ENCODE measurements at places on chromosomes 4 and X. TPM values are rescaled to one million over a fixed set of nuclear protein-coding genes. Genes with fewer than 3 reads are reported as not detected.
A peak's percentile ranks its signal among the peaks of the same experiment; 100 is the strongest.

DNA sequence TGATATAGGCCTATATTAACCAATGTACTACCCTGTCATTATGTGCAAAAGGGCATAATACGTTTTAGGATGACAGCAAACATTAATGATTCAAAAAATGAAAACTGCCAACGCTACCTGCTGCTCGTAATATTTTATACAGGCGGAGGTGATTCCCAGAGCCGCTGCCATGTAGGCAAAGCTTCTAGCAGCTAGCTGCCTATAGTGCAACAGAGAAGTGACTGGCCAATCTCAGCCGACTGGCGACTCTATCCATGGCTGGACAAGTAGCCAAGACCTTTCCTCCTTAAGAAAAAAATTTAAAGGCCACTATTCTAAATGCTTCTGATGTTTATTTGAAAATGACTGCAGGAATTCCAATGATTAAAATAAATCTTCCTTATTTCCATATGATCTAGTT is 1.9 kb downstream of the PPARGC1A start:
- no peak for DNase-seq
- no peak overlapping the region for H3K4me3 ChIP-seq

Gene CBR4
- total RNA-seq, result 32.4 TPM

DNA sequence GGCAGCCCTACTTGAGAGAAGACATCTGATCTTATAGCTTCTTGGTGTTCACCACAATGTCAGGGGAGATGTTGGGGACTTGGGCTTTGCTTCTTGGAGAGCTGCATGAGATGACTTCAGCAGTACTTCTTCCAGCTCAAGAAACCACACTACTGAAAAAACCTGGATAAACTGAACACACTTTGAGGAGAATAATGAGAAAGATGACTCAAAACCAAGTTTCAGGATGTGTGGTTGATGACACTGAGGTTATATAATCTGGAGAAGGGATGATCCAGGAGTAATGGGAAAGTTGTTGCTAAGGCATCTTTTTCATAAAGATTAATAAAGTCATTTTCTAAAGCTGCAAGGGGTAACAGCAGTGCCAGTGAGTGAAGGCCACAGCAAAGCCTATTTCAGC is 58.4 kb upstream of the PNPLA4 start:
- no peaks in the 10 kb centered on the region for H3K27me3 ChIP-seq
- H3K4me1 ChIP-seq, result no peaks in the 10 kb centered on the region
- DNase-seq, result no peak

GRCh38 chr4:54539500-54540029 is 118.2 kb upstream of the KIT start:
- no peak overlapping the region for H3K27ac ChIP-seq
- H3K36me3 ChIP-seq, result peaks cover 4% of the 10 kb centered on the region
- no peaks in the 10 kb centered on the region for H3K4me1 ChIP-seq
- DNase-seq, result peak; percentile 83

GRCh38 chr4:48340276-48340964 is 909 bp upstream of the SLAIN2 start:
- DNase-seq, result no peak
- H3K4me1 ChIP-seq, result no peaks in the 10 kb centered on the region
- peak overlapping the region; percentile 91 for H3K4me3 ChIP-seq
- H3K36me3 ChIP-seq, result no peaks in the 10 kb centered on the region

DNA sequence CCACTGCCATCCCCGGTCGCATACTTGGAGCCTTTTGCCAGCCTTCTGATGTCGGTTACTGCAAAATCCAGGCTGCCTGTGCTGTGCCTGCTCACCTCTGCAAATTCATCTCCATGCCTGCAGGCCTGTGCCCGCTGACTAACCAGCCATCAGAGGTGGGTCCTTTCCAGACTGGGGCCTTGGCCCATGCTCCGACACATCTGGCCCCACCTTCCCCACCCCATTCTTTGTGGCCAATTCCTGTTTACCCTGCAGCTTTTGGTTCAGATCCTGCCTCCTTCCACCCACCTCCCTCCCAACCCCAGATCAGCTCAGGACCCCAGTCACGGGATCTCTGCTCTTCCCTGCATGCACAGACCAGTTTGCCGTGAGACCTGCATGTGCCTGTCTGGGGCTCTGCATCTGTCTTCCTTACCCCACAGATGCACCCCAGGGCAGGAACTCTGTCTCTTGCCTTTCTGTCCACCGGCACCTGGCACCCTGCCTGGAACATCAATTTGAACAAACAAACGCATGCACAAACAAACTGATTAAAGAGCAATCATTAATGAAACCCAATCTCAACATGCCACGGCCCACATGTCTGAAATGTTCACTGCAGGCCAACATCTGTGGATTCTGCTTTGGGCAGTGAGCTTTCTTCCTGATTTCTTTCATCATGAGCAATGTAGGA is 112.8 kb upstream of the PSAPL1 start:
- H3K36me3 ChIP-seq, result peaks cover under 1% of the 10 kb centered on the region
- H3K27me3 ChIP-seq, result no peaks in the 10 kb centered on the region
- no peak overlapping the region for H3K4me3 ChIP-seq
- no peak for DNase-seq
- no peaks in the 10 kb centered on the region for H3K4me1 ChIP-seq

DNA sequence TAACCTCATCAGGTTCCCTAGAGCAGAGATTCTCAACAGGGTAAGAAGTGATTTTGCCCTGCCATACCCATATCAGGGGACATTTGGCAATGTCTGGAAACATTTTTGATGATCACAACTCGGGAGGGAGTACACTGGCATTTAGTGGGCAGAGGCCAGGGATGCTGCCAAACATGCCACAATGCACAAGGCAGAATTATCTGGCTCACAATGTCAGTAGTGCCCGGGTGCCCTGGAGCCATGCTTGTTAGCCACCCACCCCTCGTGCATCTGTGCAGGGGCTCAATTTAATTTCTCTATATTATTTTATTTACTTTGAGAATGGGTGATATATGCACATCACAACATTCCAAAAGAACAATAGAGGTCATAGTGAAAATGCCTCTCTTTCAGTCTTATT is 82.0 kb upstream of the DHX15 start:
- H3K27me3 ChIP-seq, result no peaks in the 10 kb centered on the region
- no peak for DNase-seq
- peaks cover 8% of the 10 kb centered on the region for H3K4me1 ChIP-seq
- no peak overlapping the region for H3K27ac ChIP-seq
- H3K36me3 ChIP-seq, result peaks cover 18% of the 10 kb centered on the region

Gene KIF4A
- 41.8 TPM for total RNA-seq

DNA sequence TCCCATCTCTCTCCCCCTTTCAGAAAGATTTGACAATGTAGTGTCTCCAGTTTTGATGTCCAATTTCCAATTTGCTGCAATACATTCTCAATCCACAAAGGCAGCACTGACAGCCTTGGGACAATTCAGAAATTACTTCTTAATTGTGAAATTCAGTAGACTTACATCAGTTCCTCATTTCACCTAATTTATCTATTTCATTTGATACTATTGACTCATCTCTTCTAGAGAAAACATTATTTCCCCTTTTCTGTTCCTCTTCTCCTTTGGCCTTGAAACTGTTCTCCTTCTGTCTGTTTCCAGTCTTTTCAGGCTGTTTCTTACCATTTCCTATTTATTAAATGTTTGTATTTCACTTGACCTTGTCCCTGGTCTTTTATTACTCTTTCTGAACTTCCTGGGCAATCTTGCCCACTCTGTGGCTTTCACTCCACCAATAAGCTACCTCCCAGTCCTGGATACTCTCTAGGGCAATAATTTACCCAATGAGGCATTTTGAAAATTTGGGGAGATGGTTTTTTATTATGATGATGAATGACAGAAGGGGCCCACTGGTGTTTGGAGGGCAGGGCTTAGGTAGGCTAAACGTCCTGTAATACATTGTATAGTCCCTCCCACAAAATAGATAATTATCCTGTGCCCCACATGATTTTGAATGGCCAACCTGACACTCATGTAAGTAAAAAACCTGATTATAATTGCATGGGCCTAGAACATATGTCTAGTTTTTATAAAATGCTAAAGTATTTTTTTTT is 498.0 kb upstream of the BOD1L1 start:
- DNase-seq, result no peak
- H3K4me1 ChIP-seq, result no peaks in the 10 kb centered on the region
- no peak overlapping the region for H3K4me3 ChIP-seq
- H3K27me3 ChIP-seq, result no peaks in the 10 kb centered on the region
- no peaks in the 10 kb centered on the region for H3K36me3 ChIP-seq

- no peaks in the 10 kb centered on the region for H3K4me1 ChIP-seq
- H3K4me3 ChIP-seq, result no peak overlapping the region
- no peaks in the 10 kb centered on the region for H3K36me3 ChIP-seq
Measured at GRCh38 chr4:66972087-66972486, 573.2 kb downstream of the CENPC start.

DNA sequence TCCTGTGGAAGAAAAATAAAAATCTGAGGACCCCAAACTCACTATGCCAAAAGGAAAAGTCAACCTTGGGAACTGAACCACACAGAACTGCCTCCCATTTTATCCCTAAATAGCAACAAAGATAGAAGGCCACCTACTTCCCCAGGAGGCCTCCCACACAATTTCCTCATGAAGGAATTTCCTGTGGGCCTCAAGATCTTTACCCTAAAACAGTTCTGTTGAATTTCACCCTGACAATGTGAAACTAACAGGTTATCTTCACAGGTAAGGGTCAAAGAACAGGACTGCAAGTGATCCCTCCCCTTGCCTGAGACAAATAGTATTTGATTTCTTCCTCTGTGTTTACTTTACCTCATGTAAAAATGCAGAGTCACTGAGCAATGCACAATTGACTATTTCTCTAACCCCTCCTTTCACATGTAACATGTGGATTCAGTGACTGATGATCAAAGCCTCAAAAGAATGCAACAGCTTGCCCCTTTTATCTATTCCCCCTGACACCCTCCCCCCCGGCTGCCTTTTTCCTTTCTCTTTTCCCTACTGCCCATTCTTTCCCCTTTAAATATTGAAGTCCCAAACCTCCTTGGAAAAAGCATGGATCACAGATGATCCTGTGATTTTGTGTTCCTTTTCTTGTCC is 33.3 kb downstream of the MEPE start:
- H3K4me3 ChIP-seq, result peak overlapping the region; percentile 68
- peak; percentile 65 for DNase-seq
- no peaks in the 10 kb centered on the region for H3K4me1 ChIP-seq
- peaks cover 10% of the 10 kb centered on the region for H3K36me3 ChIP-seq

GRCh38 chrX:154372612-154373022 is 1.8 kb downstream of the FLNA start:
- H3K27ac ChIP-seq, result no peak overlapping the region
- peak overlapping the region; percentile 63 for H3K4me3 ChIP-seq
- peaks cover 21% of the 10 kb centered on the region for H3K36me3 ChIP-seq
- no peak for DNase-seq
- no peaks in the 10 kb centered on the region for H3K4me1 ChIP-seq
- H3K27me3 ChIP-seq, result no peaks in the 10 kb centered on the region

Gene ANTXR2
- total RNA-seq, result 5.3 TPM

Gene CCKAR
- total RNA-seq, result not detected

Gene GASK1B
- not detected for total RNA-seq

Gene COL25A1
- 4.6 TPM for total RNA-seq

- H3K27ac ChIP-seq, result no peak overlapping the region
- H3K36me3 ChIP-seq, result no peaks in the 10 kb centered on the region
- no peak overlapping the region for H3K4me3 ChIP-seq
- DNase-seq, result no peak
- peaks cover 8% of the 10 kb centered on the region for H3K4me1 ChIP-seq
Measured at GRCh38 chr4:41364876-41365275, 108.1 kb downstream of the UCHL1 start.

Gene RNF150
- 3.7 TPM for total RNA-seq

DNA sequence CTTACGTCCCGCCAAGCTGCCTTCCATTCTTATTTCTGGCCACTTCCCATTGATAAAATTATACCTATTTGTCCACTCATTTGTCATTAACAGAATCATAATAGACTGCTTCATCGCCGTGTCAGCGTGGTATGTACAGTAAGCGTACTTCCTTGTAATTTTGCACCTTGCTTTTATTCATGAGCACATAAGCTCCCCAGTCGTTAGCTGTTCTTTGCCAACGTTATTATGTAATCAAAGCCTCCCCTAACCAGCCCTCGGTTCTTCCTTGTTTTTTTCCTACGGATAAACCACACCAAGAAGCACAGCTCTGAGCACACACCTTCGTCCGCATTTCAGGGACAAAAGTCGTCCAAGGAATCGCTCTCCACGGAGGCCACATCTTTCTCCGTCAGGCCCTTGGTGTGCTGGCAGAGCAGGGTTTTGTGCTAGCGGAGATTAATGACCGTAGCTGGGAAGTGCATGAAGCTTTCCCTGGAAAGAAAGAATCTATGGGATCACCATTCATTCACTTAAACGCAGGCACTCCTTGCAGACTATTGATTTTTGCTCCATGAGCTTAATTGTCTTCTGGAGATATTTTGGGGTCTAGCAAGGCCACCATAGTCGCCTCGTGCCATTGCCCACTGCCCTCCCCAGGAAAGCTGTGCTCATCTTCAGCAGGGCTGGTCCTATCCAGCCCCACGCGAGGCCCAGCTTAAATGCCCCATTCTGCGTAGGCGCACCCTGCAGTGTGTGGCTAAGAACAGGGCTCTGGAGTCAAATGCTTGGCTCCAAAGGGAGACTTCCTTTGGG is 200.9 kb upstream of the PSAPL1 start:
- no peak overlapping the region for H3K27ac ChIP-seq
- DNase-seq, result no peak
- no peak overlapping the region for H3K4me3 ChIP-seq
- H3K36me3 ChIP-seq, result no peaks in the 10 kb centered on the region

- H3K27ac ChIP-seq, result no peak overlapping the region
- no peaks in the 10 kb centered on the region for H3K4me1 ChIP-seq
- H3K36me3 ChIP-seq, result no peaks in the 10 kb centered on the region
Measured at GRCh38 chrX:10495677-10496076, 124.7 kb downstream of the MID1 start.

- H3K27ac ChIP-seq, result no peak overlapping the region
- H3K4me1 ChIP-seq, result no peaks in the 10 kb centered on the region
- H3K4me3 ChIP-seq, result no peak overlapping the region
- no peaks in the 10 kb centered on the region for H3K27me3 ChIP-seq
- DNase-seq, result peak; percentile 56
- H3K36me3 ChIP-seq, result no peaks in the 10 kb centered on the region
Measured at GRCh38 chrX:17535229-17535628, 160.2 kb downstream of the NHS start.

- peaks cover 3% of the 10 kb centered on the region for H3K36me3 ChIP-seq
- H3K4me3 ChIP-seq, result no peak overlapping the region
- H3K4me1 ChIP-seq, result peaks cover 3% of the 10 kb centered on the region
- no peak for DNase-seq
Measured at GRCh38 chrX:15404401-15405096, 20.3 kb upstream of the VEGFD start.

DNA sequence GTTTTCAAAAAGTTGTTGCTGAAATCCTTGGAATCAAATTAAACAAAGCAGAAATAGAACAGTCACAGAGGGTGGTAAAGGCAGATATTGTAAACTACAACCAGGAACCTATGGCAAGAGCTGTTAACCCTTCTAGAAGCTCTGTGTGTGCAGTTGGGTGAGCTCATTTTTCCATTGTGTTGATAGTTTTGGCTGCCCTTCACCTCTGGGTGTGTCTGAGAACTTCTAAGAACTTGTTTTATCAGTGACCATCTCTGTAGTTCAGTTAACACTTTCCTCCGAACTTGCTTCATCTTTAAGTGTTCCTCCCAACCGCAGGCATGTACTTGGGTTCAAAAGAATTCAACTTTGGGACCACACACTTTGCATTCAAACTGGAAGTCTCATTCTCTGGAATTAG is 32.7 kb downstream of the RBMX start:
- H3K4me1 ChIP-seq, result no peaks in the 10 kb centered on the region
- DNase-seq, result no peak
- H3K36me3 ChIP-seq, result peaks cover 43% of the 10 kb centered on the region

Gene TEC
- total RNA-seq, result 1.7 TPM

GRCh38 chr4:27985522-27985921 is 1124.9 kb downstream of the STIM2 start:
- no peaks in the 10 kb centered on the region for H3K4me1 ChIP-seq
- H3K27ac ChIP-seq, result no peak overlapping the region
- H3K4me3 ChIP-seq, result no peak overlapping the region
- no peaks in the 10 kb centered on the region for H3K36me3 ChIP-seq
- no peaks in the 10 kb centered on the region for H3K27me3 ChIP-seq

Data from H9 (cell line).